GOT3 (cell line): ENCODE measurements at places on chromosomes 2 and 18.

DNA sequence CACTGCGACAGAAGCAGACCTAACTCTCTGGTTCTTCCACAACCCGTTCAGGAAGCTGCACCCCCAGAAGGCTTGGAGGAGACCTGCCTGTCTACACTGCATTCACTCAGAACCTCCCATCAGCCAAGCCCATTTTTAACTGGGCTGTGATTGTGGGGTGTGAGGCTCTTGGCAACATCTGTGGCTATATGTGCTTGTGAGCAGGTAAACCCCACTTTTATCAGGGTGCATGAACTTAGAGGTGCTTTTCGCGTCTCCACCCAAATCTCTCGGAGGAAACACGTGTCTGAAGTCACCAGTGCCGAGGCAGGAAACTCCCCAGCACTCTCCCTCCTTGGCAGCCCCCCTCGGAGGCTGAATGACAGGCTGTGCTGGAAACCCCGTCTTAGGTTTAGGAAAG, 158.2 kb upstream of the SALL3 start:
- no peak for DNase-seq

DNA sequence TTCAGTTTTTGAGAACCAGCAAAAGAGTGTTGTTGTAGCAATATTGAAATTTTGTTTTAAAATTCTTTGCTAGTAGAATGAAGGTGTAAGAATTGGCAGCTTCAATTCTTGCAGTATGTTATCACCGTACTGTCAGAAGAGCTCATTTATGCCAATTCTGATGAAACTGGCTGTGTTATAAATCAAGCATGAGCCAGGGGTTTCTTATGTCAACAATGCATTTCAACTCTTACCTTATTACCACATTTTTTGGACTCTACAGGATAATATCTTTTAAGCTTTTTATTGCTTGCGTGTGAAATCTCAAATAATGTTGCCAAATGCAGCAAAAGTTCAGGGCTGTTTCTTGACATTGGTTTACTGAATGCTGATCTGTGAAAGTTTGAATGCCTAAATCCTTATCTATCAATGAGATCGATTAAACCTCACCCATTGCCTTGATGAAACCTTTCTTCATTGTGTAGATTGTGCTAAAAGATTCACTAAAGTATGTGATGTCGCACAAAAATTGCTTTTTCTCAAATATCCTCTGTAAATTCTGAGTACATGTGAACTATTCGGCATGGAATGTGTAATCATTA, 1389.3 kb upstream of the ZEB2 start:
- DNase-seq, result no peak

GRCh38 chr18:31497404-31497835, 557 bp upstream of the DSG2 start:
- no peak for DNase-seq

DNA sequence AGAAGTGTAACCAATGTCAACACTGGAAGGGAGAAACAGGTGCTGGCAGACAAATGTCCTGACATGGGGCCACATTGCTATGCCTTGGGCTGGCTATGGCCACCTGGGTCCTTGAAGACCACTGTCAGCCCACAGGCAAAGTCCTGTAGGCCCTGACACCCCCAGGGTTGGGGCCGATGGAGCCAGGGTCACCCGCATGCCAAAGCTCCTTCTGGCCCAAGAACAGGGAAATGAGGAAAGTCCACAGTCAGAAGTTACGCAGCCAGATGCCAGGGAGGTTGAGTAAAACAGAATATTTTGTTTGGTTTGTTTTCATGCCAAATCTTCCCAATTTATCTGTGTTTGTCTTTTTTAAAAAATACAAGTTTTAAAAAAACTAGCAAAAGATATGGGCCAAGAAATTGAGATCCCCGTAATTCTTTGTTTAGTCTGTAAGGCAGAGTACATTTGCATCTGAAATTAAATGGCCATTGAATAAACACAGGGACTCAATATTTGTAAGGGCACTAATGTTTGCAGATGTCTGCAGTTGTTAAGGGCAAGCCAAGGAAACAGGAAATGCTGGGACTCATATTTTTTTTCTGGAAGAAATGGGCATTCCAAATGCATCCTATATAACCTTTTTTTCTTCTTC, 186.4 kb downstream of the FAM210A start:
- no peak for DNase-seq

DNA sequence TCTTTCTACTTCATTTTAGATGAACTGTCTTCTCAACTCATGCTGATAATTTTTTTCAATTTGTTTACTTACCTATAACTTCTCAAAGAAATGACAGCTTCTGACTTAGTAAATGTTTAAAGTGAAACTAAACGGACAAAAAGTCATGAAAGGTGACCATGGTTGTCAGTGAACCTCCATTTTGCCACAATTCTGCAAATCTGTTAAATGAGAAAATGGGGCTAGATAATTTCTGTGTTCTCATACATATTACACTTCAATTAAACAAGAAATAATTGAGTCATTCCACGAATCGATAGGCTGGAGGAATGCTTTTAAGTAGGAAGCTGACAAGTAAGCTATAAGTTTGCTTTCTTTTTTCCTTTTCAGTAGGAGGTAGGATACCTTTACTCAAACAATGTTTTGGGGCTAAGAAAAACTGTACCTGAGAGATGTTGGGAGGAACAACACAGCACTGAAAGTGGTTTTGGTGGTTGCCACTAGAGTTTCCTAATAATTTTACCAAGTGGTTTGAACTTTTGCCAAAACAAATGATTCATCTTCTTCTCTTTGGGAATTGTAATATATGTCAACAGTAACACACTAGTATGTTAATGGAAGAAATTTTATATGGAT, 17.1 kb downstream of the DYNAP start:
- DNase-seq, result no peak

DNA sequence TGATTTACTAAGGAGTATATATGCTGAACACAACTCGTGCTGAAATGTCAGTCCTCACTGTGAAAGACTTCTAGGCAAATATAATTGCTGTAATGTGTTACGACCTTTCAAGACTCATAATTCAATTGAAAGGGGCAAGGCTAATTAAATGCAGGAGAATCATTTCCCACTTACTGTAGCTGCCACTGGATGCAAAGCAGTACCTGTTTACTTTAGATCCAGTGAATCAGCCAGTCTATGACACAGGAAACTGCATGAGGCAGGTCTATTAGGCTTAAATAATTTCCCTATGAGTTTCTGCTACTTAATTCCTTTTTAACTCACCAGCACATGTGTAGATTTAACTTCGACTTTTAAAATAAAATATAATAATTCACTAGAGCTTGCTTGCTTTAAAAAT, 125.6 kb downstream of the CTNNA2 start:
- DNase-seq, result no peak

GRCh38 chr2:11773111-11773510, 26.7 kb downstream of the LPIN1 start:
- DNase-seq, result no peak

GRCh38 chr18:40607542-40608148, 1347.4 kb upstream of the PIK3C3 start:
- no peak for DNase-seq

DNA sequence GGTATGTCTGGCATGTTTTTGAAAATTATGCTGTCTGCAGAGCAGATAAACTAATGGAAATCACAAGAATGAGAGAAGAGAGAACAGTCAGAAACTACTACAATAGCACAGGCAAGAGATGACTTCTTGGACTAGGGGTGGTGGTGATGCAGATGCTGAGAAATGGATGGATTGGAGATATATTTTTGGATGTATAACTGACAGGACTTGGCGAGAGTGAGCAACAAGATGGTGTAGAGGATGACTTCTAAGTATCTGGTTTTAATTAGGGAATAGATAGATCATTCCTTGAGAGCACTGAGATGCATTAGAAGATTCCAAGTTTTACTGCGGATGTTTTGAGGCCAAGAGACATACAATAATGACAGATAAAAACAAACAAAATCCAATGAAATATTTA, 328.2 kb downstream of the PID1 start:
- no peak for DNase-seq

DNA sequence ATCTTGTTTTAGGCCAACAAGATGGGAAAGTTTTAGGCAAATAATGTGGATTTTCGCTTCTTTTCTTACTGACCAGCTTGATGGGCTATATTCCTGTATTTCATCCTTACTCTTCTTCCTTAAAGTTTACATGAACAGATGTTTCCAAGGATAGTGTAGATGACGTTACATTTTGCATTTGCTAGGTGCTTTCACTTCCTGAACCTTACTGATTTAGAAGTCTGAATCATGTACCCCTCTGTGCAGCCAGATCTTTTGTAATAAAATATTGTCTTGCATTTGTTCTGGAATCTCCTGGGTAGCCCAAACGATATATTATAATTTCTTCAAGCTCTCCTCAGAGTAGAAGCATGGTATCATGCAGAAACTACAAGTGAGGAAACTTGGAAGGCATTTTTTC, 93.4 kb downstream of the CALCRL start:
- DNase-seq, result no peak

DNA sequence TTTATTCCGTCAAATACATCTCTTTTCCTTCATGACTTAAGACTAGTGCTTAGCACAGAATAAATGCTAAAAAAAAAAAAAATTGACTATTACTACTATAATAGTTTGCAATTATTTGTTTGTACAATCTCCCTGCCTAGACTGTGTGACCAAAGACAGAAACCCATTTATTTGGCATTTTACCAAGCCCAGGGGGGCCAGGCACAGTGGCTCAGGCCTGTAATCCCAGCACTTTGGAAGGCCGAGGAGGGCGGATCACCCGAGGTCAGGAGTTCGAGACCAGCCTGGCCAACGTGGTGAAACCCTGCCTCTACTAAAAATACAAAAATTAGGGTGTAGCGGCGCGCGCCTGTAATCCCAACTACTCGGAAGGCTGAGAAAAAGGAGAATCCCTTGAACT, 1.4 kb downstream of the ASB3 start:
- DNase-seq, result no peak

GRCh38 chr2:46336283-46336959, 39.2 kb downstream of the EPAS1 start:
- no peak for DNase-seq

- peak; percentile 9 for DNase-seq
These were observed 857 bp upstream of the INHBB start for GRCh38 chr2:120344976-120345581.

GRCh38 chr2:217953531-217953932, 49.3 kb downstream of the TNS1 start:
- DNase-seq, result no peak

DNA sequence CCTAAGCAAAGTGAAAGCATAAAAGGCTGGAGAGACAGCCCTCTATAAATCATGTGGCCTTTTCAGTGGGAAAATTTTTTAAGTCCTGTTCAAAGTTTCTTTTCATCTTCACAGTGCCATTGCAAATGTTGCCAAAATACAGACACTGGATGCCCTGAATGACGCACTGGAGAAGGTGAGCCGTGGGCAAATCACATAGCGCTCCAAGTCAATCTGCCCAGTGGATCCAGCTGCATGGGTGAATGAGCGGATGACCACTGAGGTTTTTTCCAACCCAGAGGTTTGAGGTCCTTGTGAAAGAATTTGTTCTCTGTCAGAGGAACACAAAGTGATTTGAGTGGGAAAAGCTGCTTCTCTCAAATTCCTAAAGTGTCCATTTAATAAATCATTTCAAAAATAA, 11.8 kb downstream of the DAPL1 start:
- no peak for DNase-seq

- DNase-seq, result no peak
These were observed 155.4 kb downstream of the ARL4C start for GRCh38 chr2:234341306-234341985.

GRCh38 chr2:31125918-31126695, 12.1 kb downstream of the GALNT14 start:
- no peak for DNase-seq

GRCh38 chr2:36663851-36664695, 32.4 kb upstream of the VIT start:
- DNase-seq, result no peak

GRCh38 chr2:95377216-95378123, 25.0 kb upstream of the FAHD2A start:
- no peak for DNase-seq

DNA sequence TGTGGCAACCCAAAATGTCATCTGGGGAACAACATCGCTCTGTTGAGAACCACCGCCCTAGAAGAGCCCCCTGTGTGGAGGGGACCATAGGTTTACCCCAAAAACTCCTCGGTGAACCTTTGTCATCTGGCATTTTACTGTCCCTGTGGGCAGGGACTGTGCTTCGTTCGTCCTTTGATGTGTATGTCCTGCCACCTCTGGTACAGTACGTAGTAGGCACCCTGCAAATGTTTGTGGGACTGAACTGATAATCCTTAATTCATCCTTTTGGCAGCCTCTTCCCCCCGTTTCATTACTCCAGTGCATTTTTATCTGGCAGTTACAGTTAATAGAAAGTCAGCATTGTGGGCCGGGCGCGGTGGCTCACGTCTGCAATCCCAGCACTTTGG, 728 bp downstream of the NAPG start:
- DNase-seq, result no peak

- DNase-seq, result no peak
These were observed 478.7 kb upstream of the TCF4 start for GRCh38 chr18:56066524-56067213.
